Stimulated activated CD8-positive, alpha-beta memory T cell treated with anti-CD3 and anti-CD28 coated beads, Interleukin-2, amount 100 ng/mL, for 48 hours (primary cell): ENCODE measurements at places on chromosomes 13 and 19.

GRCh38 chr13:51494156-51494555 lies 41.3 kb upstream of the INTS6 start:
- no peak for DNase-seq

- DNase-seq, result no peak
Observed at GRCh38 chr13:75091718-75092117, 390.3 kb downstream of the TBC1D4 start.

DNA sequence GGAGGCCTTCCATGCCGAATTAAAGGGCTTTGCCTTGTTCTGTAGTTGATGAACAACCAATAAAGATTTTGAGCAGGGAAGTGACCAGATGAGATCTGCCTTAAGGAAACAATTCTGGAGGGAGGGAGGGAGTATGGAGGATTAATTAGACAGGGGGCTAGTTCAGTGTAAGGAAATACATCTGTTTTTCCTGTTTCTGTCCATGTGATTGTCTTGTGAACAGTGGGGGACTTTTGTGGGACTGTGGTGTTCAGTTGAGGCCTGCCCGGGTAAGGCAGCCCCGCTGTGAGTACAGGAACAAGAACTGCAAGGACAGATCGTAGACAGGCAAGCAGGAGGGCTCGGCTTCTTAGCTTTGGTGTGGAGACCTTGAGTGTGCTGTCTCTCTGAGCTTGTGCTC lies 59.0 kb downstream of the DGKH start:
- no peak for DNase-seq

DNA sequence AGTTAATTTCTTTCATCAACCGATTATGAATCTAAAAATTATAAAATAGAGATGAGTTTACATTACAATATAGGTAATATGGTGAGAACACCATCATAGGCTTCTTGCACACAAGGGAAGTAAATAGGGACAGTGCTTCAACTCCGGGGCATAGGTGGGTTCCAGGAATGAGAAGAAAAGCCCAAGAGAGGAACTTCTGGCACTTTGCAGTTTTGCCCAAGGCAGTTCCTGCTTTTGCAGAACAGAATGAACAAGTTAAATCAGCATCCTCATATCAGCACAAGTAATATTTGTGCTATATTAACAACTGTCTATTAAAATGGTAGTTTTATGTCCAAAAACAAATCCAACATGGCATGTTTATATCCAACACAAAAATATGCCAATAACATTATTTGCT lies 60.1 kb downstream of the DACH1 start:
- no peak for DNase-seq

GRCh38 chr19:49997709-49998108 lies 27.5 kb downstream of the VRK3 start:
- DNase-seq, result no peak

DNA sequence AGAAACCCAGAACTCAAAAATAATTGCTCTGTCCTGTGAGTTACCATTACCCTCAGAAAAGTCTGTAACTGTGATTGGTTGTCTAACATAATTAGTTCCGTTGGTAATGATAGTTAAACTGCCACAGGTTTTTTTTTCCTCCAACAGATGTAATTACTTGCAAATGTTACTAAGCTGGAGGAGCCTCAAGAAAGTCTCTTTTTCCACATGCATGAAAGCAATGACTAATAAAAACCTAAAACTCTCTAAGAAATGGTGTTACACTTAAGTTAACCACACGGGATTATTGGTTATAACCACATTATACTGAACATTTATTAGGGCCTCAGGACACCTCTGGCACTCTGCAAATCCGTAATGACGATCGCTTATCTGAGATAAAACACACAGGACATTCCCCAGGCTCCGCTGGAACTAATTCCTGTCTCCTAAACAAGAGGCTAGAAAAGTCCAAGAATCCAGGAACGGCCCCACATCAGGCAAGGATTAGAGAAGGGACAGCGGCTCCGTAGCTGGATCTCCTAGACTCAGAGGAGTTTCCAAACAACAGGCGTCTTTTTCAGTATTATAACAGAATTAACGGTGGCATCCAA lies 753 bp downstream of the ZNF235 start:
- no peak for DNase-seq

DNA sequence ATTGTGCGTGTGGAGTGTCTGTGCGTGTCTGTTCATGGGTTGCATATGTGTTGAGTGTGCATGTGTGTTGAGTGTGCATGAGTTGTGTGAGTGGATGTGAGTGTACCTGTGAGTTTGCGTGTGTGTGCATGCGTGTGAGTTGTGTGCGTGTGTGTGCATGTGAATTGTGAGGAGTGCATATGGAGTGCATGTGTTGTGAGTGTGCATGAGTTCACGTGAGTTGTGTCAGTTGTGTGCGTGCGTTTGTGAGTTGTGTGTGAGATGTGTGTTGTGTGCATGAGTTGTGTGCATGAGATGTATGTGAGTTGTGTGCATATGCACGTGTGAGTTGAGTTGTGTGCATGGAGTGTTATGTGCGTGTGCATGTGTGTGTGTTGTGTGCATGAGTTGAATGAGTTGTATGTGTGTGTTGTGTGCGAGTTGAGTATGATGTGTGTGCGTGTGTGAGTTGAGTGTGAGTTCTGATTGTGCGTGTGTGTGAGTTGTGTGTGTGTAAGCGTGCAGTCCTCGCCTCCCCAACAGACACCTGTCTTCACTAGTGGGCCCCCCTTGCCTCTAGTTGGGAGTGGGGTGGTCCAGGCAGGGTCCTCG lies 29.3 kb downstream of the TFDP1 start:
- no peak for DNase-seq

GRCh38 chr19:55113570-55114039 lies 3.8 kb downstream of the PPP1R12C start:
- DNase-seq, result no peak

DNA sequence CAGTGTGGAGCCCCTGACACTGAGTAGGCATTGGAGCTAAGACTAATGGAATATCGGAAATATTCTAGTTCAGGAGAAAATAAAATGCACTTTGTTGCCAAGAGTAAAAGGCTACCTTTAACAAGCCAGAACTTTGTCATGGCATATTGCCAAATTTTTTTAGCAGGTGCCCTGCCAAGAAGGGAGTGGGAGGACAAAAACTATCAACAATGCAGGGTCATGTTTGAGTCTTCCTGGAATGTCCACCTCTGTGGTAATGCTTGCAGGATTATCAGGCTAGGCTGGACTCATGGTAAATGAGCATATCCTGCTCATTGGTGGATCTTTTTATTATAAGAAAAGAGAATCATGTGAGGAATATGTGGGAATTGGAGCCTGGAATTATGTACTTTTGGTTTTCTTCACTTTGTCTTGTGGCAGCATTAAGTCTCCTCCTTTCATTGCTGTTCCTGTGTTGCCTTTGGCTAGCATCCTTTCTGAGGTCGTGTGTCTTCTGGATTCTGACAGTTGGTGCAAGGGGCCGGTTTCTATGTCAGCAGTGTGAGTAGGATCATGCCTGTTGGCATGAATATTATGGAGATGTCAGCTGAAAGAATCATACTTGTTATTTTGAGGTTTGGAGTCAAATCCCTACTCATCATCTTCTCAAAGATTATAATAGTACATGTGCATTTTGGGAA lies 122.9 kb upstream of the SPRY2 start:
- DNase-seq, result no peak
